Right ventricle myocardium inferior (tissue), 1 donor: ENCODE measurements at places on chromosomes 1 and 21. TPM values are rescaled to one million over a fixed set of nuclear protein-coding genes. Genes with fewer than 3 reads are reported as not detected.

LRRC38 gene
- total RNA-seq: 0.38 TPM

GRCh38 chr1:58460469-58460868 is 86.1 kb downstream of the OMA1 start:
- no peak for DNase-seq

DNA sequence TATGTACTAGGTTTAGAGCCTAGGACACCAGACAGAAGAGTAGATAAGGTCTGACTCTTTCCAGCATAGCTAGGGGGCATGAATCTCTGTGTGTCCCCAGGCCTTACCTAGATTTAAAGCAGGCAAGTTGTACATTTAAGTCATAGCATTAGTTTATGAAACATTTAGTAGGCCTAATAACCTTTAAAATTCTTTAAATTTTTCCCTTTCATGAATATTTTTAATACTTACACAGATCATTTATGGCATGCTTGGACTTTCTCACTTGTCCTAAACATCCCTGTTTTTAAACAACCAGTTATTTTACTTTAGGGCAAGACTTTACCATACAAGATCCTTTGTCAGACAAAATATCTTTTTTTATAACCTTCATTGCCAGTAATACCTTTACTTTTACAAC is 258.4 kb upstream of the ZRANB2 start:
- no peak for DNase-seq

FAM167B gene
- total RNA-seq: 10.5 TPM

REN gene
- not detected for total RNA-seq

DNA sequence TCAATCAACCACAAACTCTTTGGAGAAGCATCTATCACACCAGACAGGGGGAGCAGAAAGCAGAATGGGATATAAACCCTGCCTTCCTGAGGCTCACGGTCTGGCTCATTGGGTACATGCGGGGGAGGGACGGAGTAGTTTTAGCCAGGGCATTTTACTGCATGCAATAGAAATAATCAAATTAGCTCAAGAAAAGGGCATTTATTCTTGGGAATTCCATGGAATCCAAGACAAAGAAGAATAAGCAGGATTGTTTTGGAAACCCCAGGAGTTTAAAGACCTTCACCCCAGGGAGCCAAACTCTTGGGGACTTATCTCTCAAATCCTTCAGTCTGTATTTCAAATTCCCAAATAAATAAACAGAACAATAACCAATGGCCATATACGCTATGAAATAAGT is 5.2 kb upstream of the KAZN start:
- DNase-seq: no peak

DNA sequence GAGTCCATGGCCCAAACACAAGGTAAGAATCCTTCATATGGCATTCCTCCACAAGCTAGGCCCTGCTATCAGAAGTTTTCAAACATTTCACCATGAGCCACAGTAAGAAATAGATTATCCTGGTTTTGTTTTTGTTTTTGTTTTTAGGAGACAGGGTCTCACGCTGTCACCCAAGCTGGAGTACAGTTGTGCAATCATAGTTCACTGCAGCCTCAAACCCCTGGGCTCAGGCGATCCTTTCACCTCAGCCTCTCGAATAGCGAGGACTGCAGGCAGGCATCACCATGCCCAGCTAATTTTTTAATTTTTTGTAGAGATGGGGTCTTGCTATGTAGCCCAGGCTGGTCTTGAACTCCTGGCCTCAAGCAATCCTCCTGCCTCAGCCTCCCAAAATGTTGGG is 218.8 kb downstream of the TOMM20 start:
- no peak for DNase-seq

NBL1 gene
- 55.0 TPM for total RNA-seq

- no peak for DNase-seq
These were observed 6.0 kb upstream of the OR2L8 start for GRCh38 chr1:247942624-247943023.

- DNase-seq: no peak
These were observed 147.6 kb downstream of the IFI44 start for GRCh38 chr1:78797108-78797781.

- no peak for DNase-seq
These were observed 119.6 kb downstream of the ACTL8 start for GRCh38 chr1:17874710-17875109.

S100A7A gene
- not detected for total RNA-seq

SPATA17 gene
- 1.1 TPM for total RNA-seq

DNA sequence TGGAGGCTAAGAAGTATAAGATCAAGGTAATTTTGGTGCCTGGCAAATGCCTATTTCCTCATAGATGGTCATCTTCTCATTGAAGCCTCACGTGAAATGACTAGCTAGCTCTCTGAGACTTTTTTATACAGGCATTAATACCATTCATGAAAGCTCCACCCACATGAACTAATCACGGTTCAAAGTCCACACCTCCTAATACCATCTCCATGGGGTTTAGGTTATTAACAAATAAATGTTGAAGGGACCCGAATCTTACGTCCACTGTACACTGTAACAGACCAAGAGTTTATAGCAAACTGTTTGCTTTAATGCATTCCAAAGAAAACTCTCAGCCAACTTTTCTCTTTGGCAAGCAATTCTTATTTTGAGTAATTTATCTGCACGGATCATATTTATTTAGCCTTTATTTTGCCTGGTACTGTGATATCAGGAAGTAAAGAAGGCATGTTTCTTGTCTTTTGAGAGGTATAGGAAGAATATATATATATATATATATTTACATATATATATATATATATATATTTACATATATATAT is 296.1 kb upstream of the LRRC7 start:
- DNase-seq: no peak

GRCh38 chr1:61332196-61332753 is 249.9 kb downstream of the NFIA start:
- no peak for DNase-seq

- DNase-seq: no peak
These were observed 44.2 kb upstream of the RGS2 start for GRCh38 chr1:192764675-192765074.

ZNF695 gene
- not detected for total RNA-seq

- DNase-seq: no peak
These were observed 23.8 kb upstream of the KCNA10 start for GRCh38 chr1:110542725-110543124.

DNA sequence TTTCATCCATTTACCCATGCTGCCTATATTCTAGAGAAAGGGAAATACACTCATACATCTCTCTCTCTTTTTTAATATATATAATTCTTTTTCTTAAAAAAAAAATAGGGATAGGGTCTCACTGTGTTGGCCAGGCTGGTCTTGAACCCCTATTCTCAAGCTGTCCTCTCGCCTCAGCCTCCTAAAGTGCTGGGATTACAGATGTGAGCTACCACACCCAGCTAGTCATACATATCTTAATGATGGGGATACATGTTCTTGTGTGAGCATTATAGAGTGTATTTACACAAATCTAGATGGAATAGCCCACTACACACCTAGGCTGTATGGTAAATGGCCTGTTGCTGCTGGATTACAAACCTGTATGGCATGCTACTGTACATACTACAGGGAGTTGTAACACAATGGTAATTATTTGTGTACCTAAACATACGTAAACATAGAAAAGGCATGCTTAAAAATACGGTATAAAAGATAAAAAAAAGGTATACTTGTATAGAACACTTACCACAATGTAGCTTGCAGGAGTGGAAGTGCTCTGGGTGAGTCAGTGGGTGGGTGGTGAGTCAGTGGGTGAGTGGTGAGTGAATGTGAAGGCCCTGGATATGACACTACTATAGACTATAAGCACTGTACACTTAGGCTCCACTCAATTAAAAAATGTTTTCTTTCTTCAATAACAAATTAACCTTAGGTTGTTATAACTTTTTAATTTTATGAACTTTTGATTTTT is 72.9 kb downstream of the IVNS1ABP start:
- DNase-seq: no peak

- peak; percentile 43 for DNase-seq
These were observed 842 bp upstream of the ZC3H12A start for GRCh38 chr1:37473431-37474045.

HLX gene
- 5.0 TPM for total RNA-seq

DNA sequence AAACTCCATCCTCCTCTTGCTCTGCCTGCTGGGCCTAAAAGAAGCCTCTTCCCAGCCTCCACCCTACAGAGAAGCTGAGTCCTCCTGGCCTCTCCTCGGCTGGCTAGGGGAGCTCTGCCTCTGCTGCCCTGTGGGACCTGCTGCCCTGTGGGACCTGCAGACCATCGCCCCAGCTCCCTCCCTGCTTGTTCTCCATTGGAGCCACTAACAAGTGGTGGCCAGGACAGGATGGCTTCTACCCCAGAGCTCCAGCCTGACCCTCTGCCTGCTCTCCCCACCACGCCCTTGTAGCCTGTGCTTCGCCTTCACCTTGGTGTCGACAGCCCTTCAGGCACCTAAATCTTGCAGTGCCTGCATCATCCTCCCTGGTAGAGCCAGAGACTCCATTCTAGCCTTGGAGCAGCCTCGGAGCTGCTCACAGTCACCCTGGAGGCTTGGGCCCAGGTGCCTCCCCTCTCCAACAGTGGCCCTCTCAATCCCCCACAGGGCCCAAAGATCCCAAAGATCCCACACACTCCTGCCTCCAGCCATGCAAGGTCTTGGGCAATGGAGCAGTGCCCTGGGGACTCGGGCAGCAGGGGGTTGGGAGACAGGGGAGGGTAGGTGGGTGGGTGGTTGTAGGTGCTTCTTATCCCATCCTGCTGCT is 3.0 kb downstream of the EPS8L3 start:
- DNase-seq: no peak

DNA sequence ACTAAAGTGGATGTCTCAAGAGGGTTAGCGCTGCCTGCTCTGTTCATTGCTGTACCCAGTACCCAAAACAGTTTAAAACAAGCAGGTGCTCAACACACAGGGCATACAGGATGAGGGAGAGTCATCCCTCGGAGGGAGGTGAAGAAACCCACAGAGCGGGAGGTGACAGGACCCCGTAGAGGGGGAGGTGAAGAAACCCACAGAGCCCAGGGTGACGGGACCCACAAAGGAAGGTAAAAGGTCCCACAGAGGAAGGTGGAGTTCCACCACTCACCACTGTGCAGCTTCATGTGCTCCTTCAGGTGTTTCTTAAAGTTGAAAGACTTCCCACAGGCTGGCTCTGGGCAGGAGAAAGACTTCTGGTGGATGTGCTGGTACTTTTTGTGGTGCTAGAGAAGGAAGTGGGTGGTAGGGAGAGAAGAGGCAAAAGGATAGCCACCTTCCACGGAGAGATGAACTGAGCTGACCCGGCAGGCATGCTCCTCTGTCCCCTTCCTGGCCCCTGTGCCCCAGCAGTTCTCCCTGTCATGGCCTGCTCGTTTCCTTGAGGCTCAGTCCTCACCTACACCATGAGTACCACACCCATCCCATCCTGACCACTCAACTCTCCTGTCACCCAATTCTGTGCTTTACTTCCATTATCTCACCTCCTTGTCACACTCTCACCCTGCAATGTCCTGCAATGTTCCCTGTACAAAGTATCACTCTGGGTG is 5.1 kb downstream of the ZNF692 start:
- DNase-seq: no peak

- no peak for DNase-seq
These were observed 52.9 kb downstream of the L1TD1 start for GRCh38 chr1:62247391-62248168.

DNA sequence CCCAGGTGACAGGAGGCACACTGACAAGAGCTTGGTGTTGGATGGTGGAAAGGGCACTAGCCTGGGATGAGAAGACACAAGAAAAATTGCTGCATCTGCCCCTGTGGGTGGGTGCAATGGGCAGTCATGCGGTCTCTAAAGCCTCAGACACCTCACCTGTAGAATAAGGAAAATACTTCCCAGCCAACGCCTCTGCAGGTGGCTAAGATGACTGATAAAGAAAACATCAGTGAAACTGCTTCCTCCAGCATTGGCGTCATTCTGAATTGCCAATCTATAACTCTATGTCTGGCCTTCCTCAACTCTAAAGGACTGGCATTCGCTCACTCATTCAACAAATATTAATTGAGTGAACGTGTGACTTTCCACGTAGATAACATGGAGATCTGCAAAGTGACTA is 100.4 kb upstream of the F3 start:
- DNase-seq: no peak

PTBP2 gene
- 11.2 TPM for total RNA-seq

TXNDC12 gene
- 21.2 TPM for total RNA-seq

FCRL5 gene
- total RNA-seq: not detected

- DNase-seq: no peak
These were observed 667 bp downstream of the TMEM50B start for GRCh38 chr21:33478935-33479678.

GRCh38 chr1:217049721-217050120 is 326.5 kb upstream of the ESRRG start:
- DNase-seq: no peak

GRCh38 chr21:34546542-34546941 is 34.5 kb upstream of the KCNE1 start:
- no peak for DNase-seq

DNA sequence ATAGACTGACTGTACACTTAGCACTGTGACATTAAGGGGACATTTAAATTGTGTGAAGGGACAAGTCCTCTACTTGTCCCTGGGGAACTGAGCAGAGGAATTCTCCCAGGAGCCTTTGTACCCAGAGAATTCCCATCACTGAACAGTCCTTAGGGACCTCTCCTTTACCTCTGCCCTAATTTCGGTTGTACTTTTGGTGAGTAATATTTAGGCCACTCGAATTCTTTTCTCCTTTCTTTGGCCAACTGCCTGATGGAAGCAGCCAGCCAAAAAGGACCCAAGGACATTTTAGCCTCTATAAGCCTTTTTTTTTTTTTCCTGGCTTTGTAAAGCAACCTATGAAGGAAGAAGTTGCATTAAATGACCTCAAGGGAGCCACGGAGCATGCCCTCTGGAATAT is 71.5 kb downstream of the NR5A2 start:
- no peak for DNase-seq

- no peak for DNase-seq
These were observed 376.4 kb downstream of the PLPP3 start for GRCh38 chr1:56202796-56203492.

DNA sequence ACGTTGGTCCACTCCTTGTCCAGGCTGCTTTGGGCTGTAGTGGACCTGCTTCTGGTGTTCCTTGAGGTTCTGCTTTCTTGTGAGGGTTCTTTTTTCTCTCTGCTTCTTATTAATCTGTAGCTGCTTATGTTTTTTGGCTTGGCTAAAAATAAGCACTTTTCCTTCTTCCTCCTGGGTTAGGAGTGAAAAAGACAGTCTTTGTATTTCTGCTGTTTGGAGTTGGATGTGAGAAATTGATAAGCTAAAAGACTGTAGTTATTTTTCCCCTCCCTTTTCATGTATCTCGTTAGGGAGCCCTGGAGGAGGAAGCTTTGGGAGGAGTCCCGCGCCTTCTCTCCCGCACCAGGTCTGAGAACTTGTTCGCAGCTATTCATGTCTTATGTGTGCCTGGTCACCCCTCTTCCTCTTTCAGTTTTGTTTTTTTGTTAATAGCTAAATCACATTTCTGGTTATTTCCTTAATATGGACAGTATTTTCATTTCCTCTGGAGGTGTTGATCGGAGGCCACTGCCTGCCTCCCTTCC is 79.0 kb downstream of the GALNT2 start:
- no peak for DNase-seq

- DNase-seq: peak; percentile 82
These were observed 3.0 kb downstream of the AURKAIP1 start for GRCh38 chr1:1371746-1372711.
